GM23248 (cell line): ENCODE measurements at places on chromosomes 2 and 18. TPM values are rescaled to one million over a fixed set of nuclear protein-coding genes. Genes with fewer than 3 reads are reported as not detected.

- DNase-seq: peak; percentile 38
Measured at GRCh38 chr2:152504618-152505017, 169.6 kb downstream of the FMNL2 start.

DNA sequence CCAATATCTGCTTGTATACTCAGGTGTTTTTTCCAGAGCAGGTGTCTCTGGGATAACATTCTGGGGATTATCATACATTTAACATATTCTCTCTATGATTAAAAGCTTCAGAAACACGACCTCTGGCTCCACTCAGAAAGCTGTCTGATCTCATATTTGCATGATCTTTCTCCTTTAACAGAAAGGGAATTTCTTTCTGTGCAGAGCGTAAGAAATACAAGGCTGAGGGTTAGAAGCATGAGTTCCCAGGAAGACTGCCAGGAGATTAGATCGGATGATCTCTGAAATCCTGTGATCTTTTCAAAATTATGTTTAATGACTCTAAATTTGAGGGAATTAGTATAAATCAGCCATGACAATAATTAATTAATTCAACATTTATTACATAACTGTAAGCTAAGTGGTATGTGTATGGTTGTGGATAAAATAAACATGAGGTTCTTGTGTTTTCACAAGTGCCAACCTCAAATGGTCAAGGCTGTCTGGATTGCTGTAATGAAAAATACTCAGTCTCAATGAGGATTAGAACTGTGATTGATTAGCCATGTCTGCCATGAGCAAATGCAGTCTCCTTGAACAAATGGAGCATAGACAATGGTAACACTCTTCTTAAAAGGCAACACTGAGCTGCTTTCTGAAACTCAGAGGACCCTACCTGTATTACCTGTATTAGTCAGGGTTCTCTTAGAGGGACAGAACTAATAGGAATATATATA, 304.9 kb downstream of the STK39 start:
- DNase-seq: no peak

- no peak for DNase-seq
Measured at GRCh38 chr2:106054880-106055655, 139.0 kb downstream of the UXS1 start.

- peak; percentile 64 for DNase-seq
Measured at GRCh38 chr18:68769461-68769860, 28.4 kb upstream of the CCDC102B start.

- no peak for DNase-seq
Measured at GRCh38 chr2:23706613-23707078, 220.3 kb downstream of the ATAD2B start.

GRCh38 chr2:85323351-85323987, 4.3 kb downstream of the TGOLN2 start:
- peak; percentile 11 for DNase-seq

DNA sequence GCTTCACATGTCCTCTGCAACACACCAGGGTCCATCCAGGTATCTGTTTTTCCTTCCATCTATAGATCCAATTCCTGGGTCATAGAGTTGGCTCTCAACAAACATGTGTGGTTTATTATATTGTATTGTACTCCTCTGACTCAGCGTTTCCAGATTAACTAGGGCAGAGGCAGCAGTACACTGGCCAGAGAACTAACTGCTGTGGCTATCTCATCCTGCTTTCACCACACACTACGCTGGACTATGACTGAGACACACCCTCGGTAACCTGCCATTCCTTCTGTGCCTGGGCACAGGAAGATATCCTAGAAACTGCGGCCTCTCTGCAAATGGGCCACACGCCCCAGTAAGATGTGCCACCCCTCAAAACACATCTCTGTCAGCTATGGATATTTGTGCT, 159.8 kb upstream of the STK17B start:
- peak; percentile 94 for DNase-seq

DNA sequence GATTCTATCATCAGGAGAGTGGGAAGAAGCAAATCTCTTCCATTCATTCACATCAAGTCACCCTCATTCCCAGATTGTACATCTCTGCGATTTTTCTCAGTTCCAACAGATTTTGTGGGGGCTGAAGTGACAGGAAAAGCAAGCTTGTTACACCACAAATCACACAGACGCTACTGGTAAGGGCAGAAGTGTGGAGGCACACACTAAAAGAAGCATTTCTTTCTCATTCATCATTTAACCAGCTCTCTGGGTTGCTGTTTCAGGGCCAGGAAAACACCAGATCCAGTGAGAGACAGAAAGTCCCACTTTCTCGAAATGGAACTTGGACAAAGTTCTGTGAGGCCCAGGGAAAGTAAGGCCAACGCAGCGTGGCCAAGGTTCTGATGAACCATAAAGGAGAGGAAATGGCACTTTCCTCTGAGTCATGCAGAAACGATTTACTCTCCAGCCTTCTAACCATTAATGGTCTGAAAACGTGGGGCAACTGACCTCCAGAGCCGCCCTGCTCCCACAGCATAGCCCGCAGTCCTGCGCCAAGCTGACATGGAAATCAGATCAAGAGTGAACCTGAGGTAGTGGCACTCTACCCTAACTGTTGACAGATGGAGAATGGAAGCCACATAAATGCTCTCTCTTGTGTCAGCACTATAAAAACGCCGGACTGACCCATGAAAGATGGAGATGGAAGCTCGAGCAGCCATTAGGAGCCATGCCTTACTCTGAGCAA, 191.0 kb downstream of the C1D start:
- peak; percentile 87 for DNase-seq

DNA sequence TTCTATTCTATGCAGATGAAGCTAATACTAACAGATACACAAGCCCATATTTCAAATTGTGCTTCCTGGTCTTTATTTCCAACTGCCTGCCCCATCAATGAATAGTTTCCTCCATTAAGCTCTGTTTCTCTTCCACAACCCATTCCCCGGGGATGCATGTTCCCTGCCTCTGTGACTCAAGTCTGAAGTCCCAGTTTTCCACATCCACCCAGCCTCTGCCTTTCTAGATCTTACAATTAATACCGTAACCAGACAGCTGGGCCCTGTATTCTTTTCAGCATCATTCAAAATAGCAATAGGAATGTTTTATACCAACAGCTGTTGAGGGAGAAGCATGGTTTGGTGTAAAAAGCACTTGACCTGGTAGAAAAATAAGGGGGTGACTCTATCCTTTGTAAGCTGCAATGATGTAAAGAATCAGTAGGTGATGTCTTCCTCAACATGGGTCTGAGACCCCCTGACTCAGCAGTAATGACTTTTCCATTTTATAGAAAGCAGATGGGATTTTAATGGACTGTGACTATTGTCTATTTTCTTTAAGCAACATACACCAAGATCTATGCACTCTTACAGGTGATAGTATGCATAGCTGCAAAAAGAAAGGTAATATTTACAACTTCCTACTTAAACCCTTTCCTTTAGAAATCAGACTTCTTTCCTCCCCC, 46.1 kb upstream of the DAPL1 start:
- DNase-seq: no peak

DNA sequence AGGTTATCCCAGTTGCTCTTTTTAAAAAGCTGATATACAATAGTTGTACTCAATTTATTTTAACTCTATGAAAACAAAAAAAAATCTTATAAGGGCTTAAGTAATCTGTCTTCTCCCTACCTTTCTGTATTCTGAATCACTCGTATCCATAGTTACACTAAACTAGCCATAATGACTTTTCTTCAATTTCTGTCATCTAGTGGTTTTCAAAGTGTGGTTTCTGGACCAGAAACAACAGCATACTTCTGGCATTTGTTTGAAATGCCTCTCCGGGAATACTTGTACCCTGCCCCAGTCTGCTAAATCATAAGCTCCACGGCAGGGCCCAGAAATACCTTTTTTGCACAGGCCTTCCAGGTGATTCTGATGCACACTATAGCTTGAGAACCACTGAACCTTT, 253.6 kb downstream of the LRRTM4 start:
- no peak for DNase-seq

DNA sequence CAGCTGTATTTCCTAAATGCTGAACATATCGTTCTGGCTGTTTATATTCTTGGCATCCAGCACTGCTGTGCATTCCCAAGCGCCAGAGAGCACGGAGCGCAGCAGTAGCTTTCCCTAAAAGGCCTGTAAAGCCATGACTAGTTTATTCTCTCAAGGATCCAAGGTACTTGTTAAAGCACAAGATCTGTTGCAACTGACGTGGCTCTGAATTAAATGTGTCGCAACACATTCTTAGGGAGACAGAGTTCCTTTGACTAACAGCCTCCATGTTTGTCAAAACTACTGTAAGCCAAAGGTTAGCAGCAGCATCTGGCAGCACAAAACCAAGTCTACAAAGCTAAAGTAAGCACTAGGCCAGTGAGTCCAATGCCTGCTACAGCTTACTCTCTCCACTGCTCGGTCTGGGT, 188.6 kb upstream of the FN1 start:
- DNase-seq: peak; percentile 92

The RAX gene
- total RNA-seq: not detected in 2 replicates

The OSR1 gene
- total RNA-seq: 9.1 and 16.9 TPM in 2 replicates

The MBP gene
- total RNA-seq: 2.2 and 2.7 TPM in 2 replicates

The DQX1 gene
- not detected in 2 replicates for total RNA-seq

The AMER3 gene
- not detected in 2 replicates for total RNA-seq

The CCDC178 gene
- total RNA-seq: not detected in 2 replicates

The CAVIN2 gene
- 2.8 and 3.1 TPM in 2 replicates for total RNA-seq
